Naive thymus-derived CD4-positive, alpha-beta T cell (primary cell): ENCODE measurements at places on chromosomes 2 and 18.

DNA sequence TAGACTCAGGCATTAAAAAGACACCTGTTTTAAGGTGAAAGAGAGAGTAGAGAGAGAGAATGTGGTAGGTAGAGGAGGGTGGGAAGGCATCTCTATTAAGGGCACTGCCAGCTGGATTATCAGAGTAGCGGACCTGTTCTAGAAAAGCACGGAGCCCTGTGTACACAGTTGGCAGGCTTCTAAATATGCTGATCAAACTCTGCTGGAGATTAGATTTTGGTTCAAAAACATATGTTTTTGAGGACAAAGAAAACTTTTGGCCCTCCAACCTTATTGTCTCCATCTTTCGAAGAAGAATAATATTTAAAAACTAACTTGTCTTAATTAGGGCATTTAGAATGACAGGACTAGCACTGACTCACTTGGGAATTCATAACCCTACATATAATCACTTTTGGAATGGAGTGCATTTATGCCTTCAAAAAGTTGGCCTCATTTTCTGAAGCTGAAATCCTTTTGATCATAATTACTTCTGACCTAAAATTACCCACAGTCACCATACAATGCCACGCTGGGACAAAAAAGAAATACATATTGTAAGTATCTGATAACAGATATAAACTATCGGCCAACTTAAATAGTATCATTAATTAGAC, 254.6 kb downstream of the MEIS1 start:
- no peak for DNase-seq

GRCh38 chr2:28717339-28717758, 34.3 kb upstream of the PPP1CB start:
- no peak for DNase-seq

DNA sequence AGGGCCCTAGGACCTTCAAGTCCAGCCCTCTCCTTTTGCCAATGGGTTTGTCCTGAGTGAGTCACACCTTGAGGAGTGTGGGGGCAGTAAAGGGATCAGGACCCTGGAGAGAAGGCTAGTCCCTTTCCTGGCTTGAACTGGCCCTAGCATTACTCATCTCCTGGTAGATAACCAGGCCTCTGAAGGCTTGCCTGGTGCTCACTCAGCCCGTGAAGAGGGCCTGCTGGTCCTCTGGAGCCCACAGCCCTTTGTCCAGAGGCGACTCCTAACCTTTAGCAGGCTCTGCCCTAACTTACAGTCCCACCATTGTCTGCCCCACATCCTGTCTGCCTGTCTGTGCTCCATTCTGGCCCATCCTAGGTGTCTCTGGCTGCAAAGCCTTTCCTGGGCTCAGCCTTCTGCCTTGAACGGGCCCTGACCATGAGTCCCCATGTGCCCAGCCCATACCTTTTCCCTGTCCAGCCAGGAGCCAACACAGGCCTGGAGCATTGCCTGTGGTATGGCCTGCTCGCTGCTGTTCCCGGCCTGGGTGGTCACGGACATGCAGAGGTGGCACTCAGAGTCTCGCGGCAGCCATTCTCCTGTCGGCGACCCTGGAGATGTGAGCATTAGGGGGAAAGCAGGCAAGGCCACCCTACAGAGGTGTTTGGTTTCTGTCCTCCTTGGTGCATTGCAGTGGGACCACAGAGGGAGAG, 5.0 kb downstream of the SFTPB start:
- no peak for DNase-seq

DNA sequence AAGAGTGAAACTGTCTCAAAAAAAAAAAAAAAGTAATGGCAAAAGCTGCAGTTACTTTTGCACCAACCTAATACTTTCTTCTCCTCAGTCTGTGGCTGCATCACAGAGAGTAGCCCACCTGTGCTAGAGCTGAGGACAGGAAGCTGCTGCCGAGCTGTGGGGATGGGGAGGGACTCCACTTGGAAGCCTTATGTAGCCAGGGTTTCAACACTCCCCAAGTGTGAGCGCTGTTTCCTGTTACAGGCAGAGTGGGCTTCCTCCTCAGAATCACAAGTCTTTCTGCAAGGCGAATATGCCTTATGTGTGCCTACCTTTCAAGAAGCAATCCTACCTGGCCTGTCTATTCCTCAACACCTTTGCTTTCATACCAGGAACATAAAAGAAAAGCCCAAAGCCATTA, 36.3 kb upstream of the CYP27C1 start:
- no peak for DNase-seq

DNA sequence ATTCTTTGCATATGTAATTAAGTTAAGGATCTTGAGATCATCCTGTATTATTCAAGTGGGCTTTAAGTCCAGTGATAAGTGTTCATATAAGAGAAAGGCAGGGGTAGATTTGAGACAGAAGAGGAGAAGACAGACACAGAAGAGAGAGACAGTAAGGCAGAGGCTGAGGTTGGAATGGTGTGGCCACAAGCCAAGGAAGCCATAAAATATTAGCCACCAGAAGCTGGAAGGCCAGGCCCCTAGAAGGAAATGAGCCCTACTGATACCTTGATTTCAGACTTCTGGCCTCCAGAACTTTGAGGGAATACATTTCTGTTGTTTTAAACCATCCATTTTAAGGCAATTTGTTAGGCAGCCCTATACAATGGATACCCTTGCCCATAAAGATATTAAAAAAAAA, 66.9 kb upstream of the DLX2 start:
- DNase-seq = no peak

GRCh38 chr18:7617738-7618422, 50.8 kb downstream of the PTPRM start:
- DNase-seq = no peak

GRCh38 chr18:24189664-24190346, 50.9 kb downstream of the CABYR start:
- no peak for DNase-seq
